ENCODE measurements at places on chromosomes 4 and X.

GRCh38 chrX:71210816-71211215, 12.2 kb upstream of the GJB1 start:
- DNase-seq = no peak

- no peak for DNase-seq
Observed at GRCh38 chr4:8079916-8080753, 78.5 kb downstream of the ABLIM2 start.

- DNase-seq = no peak
Observed at GRCh38 chr4:41183021-41183553, 31.3 kb downstream of the APBB2 start.

DNA sequence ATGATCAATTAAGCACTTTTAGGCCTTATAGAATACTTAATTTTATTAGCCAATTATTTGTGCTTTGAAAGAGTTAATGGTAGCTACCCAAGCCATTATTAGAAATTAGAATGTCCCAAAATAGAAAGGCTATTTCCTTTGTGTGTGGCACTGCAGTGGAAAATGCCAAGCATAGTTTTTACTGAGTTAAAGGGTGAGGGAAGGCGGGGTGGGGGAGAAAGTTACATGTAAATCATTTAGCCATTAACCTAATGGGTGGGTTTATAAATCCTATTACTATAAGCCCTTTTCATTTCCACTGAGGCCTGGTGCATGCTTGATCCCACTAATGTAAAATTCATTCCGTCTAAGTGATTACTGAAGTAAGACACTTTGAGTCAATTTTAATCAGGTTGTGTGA, 105.8 kb downstream of the POLA1 start:
- no peak for DNase-seq

DNA sequence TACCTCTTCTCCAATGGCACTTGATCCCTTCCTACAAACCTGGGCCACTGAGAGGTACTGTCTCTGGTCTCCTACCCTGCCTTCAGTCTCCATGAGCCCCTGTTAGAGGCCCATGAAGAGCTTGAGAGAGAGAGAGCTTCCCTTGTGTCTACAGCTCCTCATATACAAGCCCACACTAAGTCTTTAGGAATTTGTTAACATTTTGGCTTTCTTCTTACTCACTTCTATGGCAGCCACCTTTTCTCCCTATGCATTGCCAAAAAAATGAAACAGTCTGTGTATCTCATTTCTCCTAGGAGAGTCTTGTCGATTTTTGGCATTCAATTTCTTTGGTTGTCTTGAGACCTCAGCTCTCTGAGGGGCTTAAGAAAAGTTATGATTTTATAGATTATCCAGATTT, 90.9 kb upstream of the LNX1 start:
- no peak for DNase-seq
